GM04504 (cell line): ENCODE measurements at places on chromosomes 7 and 10.
A peak's percentile ranks its signal among the peaks of the same experiment; 100 is the strongest.

DNA sequence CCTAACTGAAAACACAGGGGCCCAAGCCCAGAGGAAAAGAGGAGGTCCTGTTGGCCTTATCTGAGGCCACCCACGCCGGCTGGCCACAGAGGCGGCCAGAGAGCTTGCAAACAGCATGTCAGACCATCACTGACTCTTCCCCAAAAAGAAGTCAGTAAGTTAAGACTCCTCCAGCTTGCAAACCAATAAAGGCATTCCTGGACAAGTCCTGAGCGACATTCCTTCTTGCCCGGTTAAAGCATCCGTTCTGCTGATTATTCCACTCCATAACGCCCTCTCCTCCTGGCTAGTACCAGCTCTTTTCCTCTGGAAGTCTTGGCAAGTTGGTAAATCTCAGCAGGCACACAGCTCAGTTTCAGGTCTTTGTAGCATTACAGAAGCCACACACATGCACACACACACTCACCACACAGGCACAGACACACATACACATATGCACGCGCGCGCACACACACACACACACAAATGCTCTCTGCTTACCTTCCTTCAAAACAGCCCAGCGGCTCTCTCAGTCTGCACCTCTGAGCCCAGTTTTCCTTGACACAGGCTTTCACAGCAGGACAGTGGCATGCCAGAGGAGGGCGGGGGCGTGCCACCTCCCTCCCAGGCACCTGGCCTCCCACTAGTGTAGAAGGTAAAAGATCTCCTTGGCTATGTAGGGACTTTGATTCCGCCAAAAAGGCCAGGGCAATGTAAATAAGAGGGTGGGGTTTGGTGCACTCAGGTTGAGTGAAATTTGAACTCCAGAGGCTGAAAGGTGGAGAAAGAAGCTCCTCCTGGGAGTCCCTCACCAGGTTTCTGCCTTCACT, 201.4 kb downstream of the TNS3 start:
- no peak for DNase-seq

DNA sequence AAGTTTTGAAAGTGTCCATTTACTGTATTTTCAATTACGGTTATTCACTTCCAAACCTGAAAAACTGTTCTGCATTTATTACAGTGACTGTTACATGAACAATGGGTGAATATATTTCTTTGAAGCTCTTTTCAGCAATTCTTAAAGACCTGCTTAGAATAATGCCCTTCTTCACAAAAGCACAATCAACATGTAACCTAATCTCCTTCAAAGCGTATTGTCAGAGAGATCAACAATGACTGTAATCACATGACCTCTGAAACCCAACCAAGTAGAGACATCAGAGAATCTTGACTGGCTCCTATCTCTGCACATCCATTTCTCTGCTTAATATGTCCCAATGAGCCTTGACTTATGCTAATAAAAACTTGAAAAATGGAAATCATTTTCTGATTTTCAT, 126.7 kb downstream of the NRCAM start:
- DNase-seq, result no peak

DNA sequence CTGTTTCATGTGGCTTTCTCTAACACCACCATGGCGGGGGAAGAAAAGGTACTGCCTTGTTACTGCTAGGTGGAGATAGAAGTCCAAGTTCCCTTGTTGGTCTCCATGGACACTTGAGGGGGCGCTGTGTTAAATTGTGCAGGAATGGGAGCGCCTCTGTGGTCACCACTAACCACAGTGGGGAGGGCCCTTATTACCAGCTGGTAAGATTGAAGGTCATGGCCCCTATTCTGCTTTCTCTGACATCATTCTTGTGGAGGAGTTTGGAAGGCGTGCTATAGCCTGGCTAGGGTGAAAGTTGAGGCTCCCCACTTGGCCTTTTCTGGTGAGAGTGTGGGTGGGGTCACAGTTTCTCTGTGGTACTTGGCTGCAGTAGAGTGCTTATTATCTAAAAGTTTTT, 14.9 kb upstream of the MXI1 start:
- DNase-seq, result no peak

- peak; percentile 80 for DNase-seq
Measured at GRCh38 chr7:41705109-41705901, 2.4 kb upstream of the INHBA start.

GRCh38 chr10:114544045-114544659, 113.9 kb downstream of the ABLIM1 start:
- no peak for DNase-seq

DNA sequence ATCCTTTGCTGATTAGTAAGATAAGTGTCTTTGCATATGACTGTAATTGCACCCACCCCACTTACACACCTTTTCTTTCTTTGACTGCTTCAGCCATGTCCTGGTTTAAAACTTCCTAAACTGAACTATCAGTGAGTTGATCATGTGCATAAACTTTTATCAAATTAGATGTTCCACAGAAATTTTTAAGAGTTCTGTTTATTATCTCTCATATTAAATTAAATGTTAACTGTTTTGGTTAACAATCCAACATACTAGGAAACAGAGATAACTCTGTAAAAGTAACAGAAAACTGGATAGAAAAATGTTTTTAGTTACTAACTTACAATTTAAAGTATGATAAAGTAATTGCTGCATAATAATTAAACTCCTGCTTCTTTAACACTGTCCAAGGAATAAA, 959.6 kb upstream of the LRRN3 start:
- no peak for DNase-seq

DNA sequence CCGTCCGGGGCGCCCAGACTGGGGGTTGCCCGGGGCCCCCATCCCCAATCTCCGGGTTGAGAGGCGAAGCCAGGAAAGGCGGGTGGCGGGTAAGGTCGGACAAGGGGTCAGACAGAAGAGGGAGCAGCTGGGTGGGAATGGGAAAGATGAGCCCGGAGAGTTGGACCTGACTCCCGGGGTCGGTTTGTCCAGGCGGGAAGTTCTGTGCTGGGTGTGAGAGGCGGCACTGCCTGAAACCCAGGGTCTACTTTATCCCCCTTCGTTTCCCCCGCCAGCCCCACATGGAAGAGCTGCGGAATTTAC, 675 bp downstream of the SLC4A2 start:
- no peak for DNase-seq

DNA sequence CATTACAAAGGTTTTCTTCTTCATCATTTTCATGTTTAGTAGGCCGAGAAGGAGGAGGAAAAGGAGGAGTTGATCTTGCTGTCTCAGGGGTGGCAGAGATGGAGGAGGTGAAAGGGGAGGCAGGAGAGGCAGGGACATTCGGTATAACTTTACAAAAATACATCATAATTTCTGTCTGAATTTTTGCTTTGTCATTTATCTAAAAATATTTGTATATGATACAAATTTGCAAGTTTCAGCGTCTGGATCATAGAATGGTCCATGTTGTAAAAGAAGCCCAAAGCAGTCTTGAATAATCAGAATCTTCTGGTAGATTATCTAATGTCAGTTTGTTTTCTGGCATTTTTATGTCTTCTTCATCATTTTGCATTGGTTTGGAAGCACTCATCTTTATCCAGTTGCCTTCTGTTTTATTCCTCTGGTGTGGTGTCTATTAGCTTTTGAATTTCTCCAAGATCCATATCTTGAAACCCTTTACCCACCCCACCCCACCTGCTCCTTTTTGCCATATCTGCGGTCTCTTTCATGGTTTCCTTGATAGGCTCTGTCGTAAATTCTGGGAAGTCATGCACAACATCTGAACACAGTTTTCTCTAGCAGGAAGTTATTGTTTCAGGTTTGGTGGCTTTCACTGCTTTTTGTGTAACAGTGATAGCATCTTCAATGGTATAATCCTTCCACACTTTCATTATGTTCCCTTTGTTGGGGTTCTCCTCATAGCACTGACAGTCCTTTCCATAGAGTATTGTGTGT, 95.0 kb downstream of the ST7 start:
- no peak for DNase-seq

GRCh38 chr10:34364253-34365037, 450.7 kb downstream of the PARD3 start:
- no peak for DNase-seq

DNA sequence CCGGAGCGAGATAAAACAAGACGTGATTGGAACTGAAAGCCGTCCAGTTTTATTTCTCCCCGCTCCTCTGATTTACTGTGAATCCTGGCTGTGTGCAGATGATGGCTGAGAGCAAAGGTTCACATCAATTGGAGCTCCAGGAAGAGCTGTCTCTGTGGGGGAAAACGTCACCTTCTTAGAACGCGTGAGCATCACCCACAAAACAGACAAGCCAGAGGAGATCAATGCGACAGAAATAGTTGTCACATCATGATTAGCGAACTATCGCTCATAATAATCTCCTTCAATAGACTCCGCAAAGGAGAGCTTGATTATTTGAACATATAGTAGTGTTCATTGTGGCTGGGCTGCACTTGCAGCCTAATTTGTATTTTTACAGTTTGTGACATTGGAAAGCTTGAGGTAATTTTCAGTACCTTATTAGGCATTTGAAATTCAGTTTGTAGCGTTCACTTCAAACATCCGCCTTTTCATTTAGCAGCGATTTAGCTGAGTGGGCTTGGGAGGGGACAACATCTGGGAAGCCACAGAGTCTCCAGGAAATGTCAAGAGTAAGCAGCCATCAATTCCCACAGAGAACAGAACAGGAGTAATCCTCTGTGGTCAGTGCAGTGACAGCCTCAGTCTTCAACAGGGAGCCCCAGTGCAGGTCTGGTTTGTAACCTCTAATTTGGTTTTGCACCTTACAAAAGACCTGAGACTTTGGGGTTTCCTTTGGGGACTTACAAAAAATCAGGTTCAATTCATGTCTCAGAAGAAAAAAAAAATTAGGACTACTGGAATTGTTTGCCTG, 276.8 kb upstream of the PFKP start:
- no peak for DNase-seq

DNA sequence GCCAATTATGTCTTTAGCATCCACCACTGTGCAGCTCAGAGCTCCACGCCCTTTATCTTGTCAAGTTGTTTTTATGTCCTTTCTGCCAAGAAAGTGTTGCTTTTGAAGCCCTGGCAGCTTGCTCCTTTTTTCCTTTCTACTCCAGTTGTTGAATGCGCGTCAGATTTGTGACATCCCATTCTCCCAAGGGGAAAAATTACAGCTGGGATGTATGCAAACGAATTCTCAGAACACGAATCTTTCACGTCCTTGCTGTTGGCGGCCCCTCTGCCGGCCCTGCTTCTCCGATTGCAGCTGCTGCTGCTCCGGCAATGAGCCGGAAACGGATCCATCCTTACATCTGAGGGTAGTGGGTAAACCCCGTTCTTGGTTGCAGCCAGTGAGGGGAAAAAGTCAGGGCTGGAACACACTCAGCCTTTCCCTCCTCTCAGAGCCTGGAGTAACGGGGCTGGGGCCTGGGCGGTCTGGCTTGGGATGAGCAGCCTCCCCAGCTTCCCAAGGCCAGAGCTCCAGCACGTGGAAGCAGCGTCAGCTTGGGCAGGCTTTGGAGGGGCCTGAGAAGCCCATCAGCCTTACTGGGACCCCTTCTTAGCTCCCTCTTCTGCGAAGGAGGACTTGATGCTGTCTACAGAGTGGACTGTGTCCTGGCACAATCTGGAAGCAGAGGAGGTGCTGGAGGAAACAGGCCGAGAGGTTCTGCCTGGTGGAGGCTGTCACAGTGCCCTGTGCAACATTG, 79.0 kb upstream of the CHST15 start:
- no peak for DNase-seq

GRCh38 chr10:120174491-120174890, 282.0 kb downstream of the SEC23IP start:
- no peak for DNase-seq

- no peak for DNase-seq
Measured at GRCh38 chr7:105336009-105336408, 52.7 kb downstream of the SRPK2 start.

DNA sequence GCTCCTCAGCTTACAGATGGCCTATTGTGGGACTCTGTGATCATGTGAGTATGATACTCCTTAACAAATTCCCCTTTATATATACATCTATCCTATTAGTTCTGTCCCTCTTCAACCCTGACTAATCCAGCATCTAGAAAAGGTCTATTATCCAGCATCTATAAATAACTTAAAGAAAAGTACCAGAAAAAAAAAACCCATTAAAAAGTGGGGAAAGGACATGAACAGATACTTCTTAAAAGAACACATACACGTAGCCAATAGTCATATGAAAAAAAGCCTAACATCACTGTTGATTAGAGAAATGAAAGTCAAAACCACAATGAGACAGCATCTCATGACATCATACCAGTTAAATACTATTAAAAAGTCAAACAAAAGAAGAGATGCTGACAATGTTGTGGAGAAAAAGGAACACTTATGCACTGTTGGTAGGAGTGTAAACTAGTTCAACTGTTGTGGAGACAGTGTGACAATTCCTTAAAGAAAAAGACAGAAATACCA, 549.5 kb upstream of the GRM3 start:
- DNase-seq, result no peak

- no peak for DNase-seq
Measured at GRCh38 chr10:101495324-101495925, 92.6 kb downstream of the POLL start.

DNA sequence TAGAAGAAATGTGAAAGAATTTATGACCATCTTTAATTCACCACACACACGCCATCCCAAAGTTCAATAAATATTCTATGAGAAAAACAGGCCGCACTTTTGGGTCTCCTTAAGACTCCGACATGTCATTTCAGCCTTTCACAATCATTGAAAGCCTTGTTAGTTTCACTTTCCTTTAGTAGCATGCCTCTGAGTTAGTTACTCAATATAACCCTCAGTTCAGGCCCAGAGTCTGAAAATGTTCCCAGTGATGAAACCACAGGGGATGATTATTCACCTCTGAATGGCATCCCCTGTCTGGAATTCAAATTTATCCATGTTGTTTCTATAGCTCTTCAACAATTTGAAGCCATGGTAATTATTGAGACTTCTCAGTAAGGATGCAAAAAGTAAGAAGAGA, 278.1 kb upstream of the NRP1 start:
- DNase-seq, result peak; percentile 68

DNA sequence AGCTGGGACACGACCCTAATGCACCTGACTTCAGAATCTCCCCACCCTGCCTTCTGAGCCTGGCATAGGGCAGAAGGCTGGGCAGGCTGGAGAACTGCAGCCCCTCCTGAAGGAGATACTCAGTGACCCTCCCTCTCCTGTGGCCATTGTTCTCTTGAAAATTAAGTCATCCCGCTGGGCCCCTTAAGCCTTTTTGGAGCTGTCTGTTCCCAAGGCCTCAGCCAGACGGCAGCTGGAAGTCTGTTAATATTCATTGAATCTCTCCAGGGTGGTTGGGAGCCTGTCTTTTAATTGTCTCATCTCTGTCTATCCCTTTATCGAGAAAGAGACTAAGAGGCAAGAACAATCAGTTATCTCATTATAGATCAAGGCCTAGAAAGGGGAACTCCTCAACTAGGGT, 118.1 kb upstream of the PCBD1 start:
- no peak for DNase-seq

- DNase-seq, result no peak
Measured at GRCh38 chr10:17676919-17677318, 33.0 kb downstream of the STAM start.

DNA sequence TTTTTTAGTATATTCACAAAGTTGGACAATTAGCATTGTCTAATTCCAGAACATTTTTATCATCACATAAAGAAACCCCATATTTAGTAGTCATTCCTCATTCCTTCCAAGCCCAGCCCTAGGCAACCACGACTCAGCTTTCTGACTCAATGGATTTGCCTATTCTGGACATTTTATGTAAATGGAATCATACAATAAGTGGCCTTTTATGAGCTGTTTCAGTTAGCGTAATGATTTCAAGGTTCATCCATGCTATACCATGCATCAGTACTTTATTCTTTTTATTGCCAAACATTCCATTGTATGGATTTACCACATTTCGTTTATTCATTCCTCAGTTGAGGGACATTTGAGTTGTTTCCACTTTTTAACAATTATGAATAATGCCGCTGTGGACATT, 249.2 kb downstream of the DYNC1I1 start:
- no peak for DNase-seq

GRCh38 chr7:150324373-150324961, 1.1 kb upstream of the ACTR3C start:
- no peak for DNase-seq

- peak; percentile 73 for DNase-seq
Measured at GRCh38 chr10:43648398-43649184, at the start of gene ZNF32. Gene ZNF32, minus strand, starts transcription at chr10:43648881. Its CDS starts 2,748 bp downstream, at chr10:43646133.
